ENCODE measurements at places on chromosomes 3 and 15.

DNA sequence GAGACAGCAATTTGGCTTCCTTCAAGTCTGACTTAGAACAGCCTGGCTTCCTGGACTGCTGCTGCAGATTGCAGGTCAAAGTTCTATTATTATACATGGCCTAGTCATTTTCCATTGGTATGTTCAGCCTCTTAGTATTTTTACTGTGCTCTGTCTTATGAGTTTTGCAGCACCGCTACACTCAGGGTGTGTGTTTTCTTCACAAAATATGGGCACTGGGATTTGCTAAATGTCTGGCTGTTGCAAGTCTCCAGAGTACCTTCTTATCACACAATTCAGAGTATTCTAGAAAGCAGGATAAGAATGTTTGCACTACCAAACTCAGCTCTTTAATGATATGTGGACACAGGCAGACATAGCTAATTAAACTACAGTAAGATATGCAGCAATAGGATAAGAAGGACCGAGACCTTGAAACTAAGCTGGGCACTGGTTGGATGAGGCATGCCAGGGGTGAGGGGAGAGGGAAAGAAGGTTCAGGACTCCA lies 203.0 kb upstream of the PDZRN3 start:
- DNase-seq: no peak

- DNase-seq: no peak
Observed at GRCh38 chr3:100455841-100456550, 36.4 kb upstream of the TMEM45A start.

DNA sequence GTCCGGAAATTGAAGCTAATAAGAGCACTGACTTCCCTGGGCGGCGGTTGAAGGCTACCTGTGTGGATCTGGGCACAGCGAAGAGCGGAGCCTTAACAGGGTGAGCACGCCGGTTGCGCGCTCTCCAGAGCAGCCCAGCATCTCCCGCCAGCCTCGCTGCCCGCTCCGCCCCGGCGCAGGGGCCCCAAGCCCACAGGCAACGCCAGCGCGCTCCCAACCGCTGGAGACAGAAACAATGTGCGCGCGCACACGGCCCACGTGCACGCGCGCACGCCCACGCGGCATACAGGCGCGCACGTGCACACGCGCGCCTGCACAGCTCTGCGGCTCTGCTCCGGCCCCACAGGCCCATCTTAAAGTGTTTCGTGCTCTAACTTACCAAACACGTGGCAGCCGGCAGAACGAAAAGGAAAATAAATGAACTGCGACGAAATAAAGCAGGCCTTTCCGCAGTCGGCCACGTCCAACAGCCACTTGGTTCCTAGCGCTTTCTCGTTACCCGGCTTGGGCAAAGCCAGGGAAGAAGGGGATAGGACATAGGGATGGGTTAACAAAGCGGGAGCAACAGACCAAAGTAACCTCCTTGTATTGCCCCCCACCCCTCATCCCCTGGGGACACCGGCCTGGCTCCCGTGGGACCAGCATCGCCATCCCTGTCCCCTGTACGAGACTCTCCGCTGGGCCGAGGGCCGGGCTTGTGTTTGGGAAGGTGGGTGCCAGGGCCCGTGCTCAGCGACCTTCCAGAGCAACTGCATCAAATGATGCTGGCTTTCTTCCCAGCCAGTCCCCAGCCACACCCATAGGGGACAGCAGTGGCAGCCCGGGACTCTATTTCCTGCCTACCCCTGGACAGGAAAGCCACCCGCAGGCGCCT lies 203.7 kb downstream of the ABHD5 start:
- DNase-seq: peak; percentile 76

DNA sequence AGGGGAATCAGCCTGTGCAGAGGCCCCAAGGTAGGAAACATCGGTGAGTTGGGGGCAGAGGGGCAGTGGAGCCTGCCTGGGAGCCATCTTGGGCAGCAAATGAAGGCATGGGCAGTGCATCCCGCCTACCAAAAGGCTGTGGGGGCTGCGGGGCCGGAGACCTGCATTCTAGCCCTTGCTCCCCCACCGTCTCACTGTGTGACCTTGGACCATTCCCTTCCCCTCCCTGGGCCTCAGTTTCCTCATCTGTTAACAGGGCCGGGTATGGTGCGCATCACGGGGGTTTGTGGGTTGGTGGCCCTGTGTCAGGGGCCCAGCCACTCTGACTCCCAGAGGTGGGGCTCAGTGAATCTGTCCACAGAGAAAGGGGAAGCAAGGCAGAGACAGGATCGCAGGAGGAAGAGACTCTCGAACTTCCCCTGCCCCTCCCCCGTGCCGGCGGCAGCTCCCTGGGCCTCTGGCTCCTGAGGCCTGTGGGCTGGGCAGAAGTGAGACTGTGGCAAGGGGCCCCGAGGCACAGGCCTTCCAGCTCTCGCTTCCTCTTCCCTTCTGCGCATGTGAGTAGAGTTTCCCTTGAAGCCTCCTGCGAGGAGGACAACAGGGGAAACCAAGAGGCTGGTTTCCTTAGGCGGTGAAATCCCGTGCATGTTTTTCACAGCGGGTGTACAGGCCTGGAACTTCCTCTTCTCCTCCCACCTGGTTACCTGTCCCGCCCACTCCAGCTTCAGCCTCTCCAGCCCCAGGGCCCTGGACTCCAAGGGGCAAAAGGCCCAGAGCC lies 42.9 kb downstream of the IDH2 start:
- DNase-seq: no peak

DNA sequence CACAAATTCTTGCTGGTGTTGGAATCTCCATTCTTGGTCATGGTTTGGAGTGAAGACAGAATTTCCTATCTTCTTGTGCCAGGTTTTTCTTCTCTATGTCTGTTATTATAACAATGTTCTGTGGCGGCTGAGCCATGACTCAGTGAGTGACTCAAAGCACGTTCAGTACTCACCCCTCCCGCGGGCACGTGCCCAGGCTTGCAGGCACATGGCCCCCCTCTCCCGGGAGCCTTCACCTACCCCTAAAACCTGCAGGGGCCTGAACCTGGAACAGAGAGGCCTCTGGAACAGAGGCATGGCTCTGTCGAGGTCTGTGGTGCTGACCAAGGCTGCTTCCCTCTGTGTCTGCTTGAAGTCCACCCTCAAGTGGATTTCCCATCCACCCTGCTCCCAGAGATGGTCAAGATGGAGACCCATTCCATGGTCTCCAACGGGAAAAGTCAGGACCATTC lies 27.6 kb downstream of the PLXNB1 start:
- peak; percentile 93 for DNase-seq

DNA sequence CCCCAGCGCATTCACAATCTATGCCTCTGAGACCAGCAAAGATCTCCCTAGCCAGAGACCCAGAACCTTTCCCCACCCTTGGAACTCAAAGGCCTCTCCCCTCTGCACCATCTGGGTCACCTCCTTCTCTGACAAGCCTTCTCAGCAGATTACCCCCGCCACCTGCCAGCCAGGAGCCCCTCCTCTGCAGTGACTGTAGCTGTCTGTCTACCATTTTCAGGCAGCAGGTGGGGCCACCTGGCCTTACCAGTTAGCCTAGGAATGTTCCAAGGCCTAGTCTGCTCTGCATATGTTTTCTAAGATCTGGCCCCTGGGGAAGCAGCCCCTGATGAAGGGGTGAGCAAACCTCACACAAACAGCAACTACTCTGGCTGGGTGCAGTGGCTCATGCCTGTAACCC lies 2.4 kb downstream of the MYLK start:
- no peak for DNase-seq

GRCh38 chr15:87896936-87897335 lies 359.6 kb downstream of the NTRK3 start:
- no peak for DNase-seq

- no peak for DNase-seq
Observed at GRCh38 chr3:63841704-63842103, 21.9 kb downstream of the THOC7 start.

DNA sequence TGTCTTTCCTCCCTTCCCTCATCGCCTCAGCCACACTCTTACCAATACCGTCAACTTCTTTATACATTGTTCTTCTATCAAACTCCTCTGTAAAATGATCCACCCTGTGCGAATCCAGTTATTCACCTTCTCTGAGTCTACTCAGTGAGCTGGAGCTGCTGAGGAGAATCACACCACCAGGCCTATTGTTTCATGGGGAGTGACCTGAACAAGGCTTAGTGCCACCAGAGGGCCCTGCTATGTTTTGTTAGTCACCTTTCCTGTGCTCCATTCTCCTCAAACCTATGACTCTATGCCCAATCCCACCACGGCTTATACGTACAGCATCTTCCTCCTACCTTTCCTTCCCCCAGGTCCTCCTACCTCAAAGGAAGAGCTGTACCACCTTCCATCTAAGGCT lies 50.4 kb upstream of the MED12L start:
- no peak for DNase-seq

GRCh38 chr3:184544513-184544861 lies 17.1 kb upstream of the EPHB3 start:
- no peak for DNase-seq

GRCh38 chr3:152291649-152292066 lies 22.9 kb downstream of the MBNL1 start:
- no peak for DNase-seq

DNA sequence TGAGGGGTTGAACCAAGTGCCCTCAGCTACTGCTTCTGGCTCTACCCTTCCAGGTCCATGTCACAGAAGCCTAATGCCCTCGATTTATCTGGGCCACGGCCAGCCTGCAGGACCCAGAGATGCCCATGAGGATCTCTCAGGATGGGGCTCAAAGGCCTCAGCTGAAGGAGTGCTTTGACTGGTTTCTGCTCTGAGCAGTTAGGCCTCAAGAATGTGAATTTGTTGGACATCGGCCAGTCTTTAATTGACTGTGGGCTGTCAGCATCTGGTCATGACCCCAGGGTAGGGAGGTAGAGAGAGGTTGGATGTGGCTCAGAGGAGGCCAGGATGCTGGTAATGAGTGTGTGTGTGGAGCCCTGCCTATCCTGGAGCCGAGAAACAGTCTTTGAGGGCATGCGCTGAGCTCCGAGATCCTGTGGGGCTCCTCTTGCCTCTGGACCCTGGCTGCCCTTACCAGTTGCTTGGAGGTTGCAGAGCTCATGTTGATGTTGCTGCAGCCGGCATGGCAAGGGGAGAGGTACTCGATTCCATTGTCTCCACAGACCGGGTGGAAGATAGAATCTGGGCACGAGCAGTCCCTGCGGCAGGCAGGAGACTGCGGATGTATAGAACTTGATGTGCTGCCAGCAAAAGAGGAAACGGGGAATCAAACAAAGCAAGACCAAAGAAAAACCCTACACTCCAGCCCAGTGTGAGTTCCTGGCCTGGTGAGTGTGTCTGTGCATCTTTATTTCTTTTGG lies 49.1 kb upstream of the RAB6B start:
- DNase-seq: peak; percentile 50

DNA sequence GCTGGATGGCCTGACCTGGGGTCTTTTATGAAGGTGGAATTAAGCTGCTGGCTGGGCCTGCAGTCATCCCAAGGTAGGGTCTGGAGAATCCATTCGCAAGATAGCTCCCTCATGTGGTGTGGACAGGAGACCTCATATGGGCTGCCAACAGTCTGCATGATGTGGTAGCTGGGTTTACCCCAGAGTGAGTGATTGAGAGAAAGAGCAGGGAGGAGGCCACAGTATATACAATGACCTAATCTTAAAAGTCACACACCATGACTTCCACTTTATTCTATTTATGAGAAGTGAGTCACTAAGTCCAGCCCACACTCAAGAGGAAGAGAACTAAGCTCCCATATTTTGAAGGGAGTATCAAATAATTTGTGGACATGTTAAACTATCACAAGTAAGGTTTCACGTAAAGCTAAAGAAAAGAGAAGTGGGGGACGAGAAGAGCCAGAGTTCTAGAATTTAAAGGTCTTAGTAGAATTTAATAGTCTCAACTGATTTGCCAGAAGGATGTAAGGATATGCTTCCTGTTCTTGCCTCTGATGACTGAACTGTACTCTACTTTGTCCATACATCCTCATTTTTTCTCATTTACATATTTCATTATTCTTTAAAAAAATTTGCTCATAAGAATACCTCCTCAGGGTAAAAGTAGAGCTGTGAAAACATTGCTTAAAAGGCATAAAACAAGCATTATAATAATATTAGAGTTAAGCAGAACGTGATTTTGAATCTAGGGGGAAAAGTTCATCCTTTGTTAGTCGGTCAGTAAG lies 184.4 kb downstream of the PEX5L start:
- no peak for DNase-seq

- DNase-seq: peak; percentile 31
Observed at GRCh38 chr3:129855832-129856419, 37.6 kb downstream of the TMCC1 start.

DNA sequence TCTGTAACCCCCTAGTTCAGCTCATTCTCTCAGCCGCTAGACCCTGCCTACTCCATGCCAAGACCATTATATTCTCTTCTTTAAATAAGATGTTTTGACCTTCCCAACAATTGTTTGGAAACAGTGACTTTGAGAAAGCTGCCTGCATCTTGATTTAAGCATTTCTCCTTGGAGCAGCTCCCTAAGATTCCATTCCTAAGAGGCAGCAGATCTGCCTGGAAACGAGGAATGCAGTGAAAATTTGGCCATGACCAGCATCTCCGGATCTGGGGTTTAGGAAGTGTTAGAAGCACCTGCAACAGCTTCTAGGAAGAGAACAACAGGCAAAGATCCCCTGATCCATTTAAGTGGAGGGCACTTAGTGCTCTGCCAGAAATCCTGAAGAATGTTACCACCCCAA lies 235.7 kb downstream of the NTRK3 start:
- peak; percentile 21 for DNase-seq

DNA sequence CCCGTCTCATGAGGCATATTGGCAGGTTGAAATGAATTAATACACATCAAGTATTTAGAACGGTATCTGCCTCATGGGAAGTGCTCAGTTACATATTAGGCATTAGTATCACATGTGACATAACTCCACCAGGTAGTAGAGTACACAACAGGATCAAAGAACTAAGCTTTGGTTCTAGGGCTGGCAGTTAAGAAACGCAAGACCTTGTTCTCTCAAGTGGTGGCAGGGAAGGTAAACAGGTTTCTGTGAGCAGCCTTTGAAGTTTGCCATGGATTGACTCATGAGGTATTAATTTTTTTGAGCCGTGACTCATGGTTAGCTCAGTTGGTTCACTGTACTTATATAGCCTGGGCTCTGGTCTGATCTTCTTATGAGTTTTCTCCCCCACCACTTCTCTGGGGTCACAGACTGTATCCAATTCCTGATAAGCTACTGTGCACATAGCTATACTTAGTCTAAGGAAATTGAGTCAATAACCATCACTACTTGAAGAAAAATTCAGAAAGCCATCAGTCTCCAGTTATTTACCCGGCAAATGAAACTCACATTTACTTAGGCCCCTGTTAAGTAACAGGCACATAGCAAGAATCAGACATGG lies 155.6 kb upstream of the STT3B start:
- peak; percentile 60 for DNase-seq

DNA sequence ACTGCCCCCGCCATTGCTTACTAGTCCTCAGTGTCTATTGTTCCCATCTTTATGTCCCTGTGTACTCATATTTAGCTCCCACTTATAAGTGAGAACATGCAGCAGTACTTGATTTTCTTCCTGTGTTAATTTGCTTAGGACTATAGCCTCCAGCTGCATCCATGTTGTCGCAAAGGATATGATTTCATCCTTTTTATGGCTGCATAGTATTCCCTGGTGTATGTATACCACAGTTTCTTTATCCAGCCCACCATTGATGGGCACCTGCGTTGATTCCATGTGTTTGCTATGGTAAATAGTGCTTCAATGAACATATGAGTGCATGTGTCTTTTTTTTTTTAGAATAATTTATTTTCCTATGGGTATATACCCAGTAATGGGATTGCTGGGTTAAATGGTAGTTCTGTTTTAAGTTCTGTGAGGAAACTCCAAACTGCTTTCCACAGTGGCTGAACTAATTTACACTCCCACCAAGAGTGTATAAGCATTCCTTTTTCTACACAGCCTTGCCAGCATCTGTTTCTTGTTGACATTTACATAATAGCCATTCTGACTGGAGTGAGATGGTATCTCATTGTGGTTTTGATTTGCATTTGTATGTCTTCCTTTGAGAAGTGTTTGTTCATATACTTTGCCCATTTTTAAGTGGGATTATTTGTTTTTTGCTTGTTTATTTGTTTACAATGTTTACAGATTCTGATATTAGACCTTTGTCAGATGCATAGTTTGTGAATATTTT lies 53.7 kb downstream of the GALK2 start:
- DNase-seq: no peak

Data from AG08395 (cell line).